ENCODE measurements at places on chromosomes 2 and 18.

DNA sequence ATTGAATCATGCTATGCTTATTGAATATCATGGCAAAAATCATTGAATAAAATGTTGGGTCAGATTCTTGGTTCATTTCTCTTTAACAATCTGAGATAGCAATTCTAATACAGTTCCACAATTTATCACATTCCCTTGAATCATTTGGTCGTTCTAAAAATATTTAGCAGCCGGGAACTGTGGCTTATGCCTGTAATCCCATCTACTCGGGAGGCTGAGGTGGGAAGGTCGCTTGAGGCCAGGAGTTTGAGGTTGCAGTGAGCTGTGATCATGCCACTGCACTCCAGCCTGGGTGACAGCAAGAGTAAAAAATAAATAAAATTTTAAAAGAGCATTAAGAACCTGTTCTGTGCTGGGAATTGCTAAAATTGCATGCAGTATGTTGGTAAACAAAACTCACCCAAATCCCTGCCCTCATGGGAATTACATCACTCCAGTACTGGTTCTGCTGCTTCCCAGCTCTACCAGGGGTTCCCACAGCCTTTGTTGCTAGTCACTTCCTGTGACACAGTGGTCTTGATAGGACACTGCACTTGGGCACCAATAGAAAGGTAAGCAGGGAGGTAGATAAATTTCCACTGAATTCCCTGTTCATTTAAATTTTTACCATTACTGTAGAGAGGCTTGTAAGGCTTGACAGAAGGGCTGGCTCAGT, 200.4 kb downstream of the CTNNA2 start:
- no peak for DNase-seq

GRCh38 chr2:127527001-127527804, 914 bp upstream of the IWS1 start:
- DNase-seq = no peak

DNA sequence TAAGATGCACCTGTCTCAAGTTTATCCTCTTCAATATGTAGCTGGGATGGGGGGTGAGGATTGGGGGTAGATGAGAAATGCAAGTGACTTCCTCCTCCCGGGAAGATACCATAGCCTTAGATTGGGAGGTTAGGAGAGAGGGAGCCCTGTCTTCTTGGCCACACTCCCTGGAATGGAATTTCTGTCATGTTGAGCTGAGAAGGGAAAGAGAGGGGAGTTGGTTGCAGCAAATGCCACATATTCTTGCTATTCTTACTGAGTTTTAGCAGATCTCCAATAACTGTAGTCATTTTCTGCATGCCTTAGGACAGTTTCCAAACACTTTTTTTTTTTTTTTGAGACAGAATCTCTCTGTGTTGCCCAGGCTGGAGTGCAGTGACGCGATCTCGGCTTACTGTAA, 35.9 kb downstream of the TAF4B start:
- no peak for DNase-seq

- DNase-seq = no peak
Measured at GRCh38 chr2:55403256-55403998, 16.2 kb downstream of the CCDC88A start.

Data from K562 (cell line).